Tibial nerve (tissue), 4 donors: ENCODE measurements at places on chromosomes 16 and 17. TPM values are rescaled to one million over a fixed set of nuclear protein-coding genes. Genes with fewer than 3 reads are reported as not detected.
A peak's percentile ranks its signal among the peaks of the same experiment; 100 is the strongest.

Gene KIF2B
- not detected for total RNA-seq

Gene TRIM47
- total RNA-seq, result 79.0 TPM

Gene HOXB8
- not detected for total RNA-seq

Gene WIPF2
- total RNA-seq, result 11.1 TPM

Gene NPLOC4
- 63.5 TPM for total RNA-seq

Gene KRT39
- not detected for total RNA-seq

Gene SDK2
- total RNA-seq, result 6.3 TPM

- H3K4me1 ChIP-seq, result no peaks in the 10 kb centered on the region
- no peaks in the 10 kb centered on the region for H3K27me3 ChIP-seq
- no peak for DNase-seq
- H3K36me3 ChIP-seq, result no peaks in the 10 kb centered on the region
- no peak overlapping the region for H3K27ac ChIP-seq
- no peak overlapping the region for H3K4me3 ChIP-seq
Observed at GRCh38 chr17:27439342-27439741, 16.9 kb upstream of the KSR1 start.

- DNase-seq, result no peak
- H3K4me1 ChIP-seq, result peaks cover 26% of the 10 kb centered on the region
- H3K36me3 ChIP-seq, result peaks cover 17% of the 10 kb centered on the region
- peak overlapping the region; percentile 86 for H3K27ac ChIP-seq
- peak overlapping the region; percentile 20 for H3K4me3 ChIP-seq
Observed at GRCh38 chr17:51152766-51153209, 571 bp upstream of the NME1 start.

GRCh38 chr16:84851192-84852127, 31.7 kb downstream of the CRISPLD2 start:
- H3K36me3 ChIP-seq, result peaks cover 2% of the 10 kb centered on the region
- H3K27ac ChIP-seq, result no peak overlapping the region
- no peak overlapping the region for H3K4me3 ChIP-seq

DNA sequence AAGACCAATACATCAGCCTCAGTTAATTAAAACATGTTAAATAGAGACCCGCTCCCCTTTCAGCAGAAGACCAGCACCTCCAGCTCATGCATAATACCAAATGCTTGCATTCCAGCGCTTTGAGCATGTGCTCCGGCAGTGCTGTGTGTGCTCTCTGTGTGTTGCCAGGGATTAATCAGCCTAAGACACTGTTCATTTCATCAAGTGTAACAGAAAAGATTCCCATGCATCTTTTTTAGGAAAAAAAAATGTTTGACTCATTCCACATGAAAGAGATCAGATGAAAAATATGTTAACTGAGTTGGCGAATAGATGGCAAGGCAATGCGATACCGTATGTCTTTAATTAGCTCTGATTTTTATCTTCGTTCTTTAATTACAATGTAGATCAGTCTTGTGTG, 187.6 kb downstream of the RPTOR start:
- H3K36me3 ChIP-seq, result peaks cover 7% of the 10 kb centered on the region
- no peak overlapping the region for H3K27ac ChIP-seq
- no peaks in the 10 kb centered on the region for H3K4me1 ChIP-seq
- DNase-seq, result no peak
- no peaks in the 10 kb centered on the region for H3K27me3 ChIP-seq
- no peak overlapping the region for H3K4me3 ChIP-seq

DNA sequence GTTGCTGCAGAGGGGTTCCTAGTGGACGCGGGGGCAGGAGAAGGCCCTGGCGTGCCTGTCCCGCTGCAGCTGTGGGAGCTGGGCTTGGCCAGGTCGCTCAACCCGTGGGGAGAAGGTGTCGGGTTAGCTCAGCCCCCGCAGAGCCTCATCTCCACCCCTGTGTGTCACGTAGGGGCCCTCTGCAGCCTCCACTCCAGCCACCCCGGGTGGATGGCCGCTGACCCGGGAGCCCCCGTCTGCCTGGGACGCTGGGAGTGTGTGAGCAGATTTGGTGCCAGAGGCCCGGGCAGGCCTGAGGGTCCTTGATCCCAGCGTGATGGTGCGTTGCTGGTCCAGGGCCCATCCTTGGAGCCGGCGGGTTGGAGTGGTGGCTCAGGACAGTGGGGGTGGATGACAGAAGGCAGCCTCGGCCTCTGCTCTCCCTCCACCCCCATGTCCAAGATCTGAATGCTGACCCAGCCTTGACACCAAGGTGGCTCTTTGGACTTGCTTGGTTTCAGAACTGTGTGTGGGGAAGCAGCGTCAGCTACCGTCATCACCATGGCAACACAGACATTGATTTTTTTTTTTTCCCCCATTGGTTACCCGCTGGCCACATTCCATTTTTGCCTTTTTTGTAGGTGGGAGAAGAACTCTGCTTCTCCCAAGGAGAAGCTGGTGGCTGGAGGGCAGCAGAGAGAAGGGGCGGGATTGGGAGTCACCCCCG, 35.7 kb downstream of the BAIAP2 start:
- H3K4me1 ChIP-seq, result no peaks in the 10 kb centered on the region
- peaks cover 55% of the 10 kb centered on the region for H3K36me3 ChIP-seq
- H3K4me3 ChIP-seq, result no peak overlapping the region
- H3K27me3 ChIP-seq, result no peaks in the 10 kb centered on the region
- H3K27ac ChIP-seq, result no peak overlapping the region
- no peak for DNase-seq

- no peak for DNase-seq
- H3K4me1 ChIP-seq, result peaks cover 43% of the 10 kb centered on the region
- no peaks in the 10 kb centered on the region for H3K27me3 ChIP-seq
- no peak overlapping the region for H3K4me3 ChIP-seq
- H3K27ac ChIP-seq, result no peak overlapping the region
Observed at GRCh38 chr17:65029605-65030336, 26.8 kb downstream of the GNA13 start.

DNA sequence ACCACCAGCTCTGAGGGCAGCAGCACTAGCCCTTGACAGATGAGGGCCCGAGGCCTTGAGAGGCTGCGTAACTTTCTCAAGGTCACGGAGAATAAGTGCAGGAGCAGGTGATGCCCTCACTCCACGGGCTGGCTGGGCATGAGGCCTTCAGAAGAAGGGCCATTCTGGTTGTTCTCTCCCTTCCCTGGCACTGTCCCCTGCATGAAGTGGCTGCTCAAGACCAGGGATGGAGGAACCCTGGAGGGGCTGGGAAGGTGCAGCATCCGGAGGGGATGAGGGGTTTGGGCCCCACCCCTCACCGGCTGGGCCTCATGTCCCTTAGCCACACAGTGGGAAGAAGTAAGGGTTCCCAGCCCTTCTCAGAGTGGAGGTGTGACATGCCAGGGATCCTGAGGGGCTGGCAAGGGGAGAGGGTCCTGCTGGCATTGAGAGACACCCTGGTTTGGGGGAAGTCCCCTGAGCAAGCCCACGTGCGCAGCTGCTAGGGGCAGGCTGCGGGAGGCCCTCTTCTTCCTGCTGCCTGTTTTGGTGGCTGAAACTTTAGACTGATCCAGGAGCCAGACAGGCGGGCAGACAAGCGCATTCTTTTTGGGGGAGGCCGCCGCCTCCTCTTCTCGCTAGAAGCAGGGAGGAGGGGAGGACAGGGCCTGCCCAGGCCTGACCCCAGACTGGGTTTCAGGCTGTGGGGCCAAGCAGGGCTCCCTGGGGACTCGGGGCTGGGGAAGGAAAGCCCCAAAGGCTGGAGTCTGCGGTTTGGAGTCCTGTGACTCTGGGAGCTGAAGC, 74.0 kb downstream of the N4BP1 start:
- no peak overlapping the region for H3K4me3 ChIP-seq
- peak overlapping the region; percentile 63 for H3K27ac ChIP-seq
- DNase-seq, result peak; percentile 34
- peaks cover 91% of the 10 kb centered on the region for H3K4me1 ChIP-seq

DNA sequence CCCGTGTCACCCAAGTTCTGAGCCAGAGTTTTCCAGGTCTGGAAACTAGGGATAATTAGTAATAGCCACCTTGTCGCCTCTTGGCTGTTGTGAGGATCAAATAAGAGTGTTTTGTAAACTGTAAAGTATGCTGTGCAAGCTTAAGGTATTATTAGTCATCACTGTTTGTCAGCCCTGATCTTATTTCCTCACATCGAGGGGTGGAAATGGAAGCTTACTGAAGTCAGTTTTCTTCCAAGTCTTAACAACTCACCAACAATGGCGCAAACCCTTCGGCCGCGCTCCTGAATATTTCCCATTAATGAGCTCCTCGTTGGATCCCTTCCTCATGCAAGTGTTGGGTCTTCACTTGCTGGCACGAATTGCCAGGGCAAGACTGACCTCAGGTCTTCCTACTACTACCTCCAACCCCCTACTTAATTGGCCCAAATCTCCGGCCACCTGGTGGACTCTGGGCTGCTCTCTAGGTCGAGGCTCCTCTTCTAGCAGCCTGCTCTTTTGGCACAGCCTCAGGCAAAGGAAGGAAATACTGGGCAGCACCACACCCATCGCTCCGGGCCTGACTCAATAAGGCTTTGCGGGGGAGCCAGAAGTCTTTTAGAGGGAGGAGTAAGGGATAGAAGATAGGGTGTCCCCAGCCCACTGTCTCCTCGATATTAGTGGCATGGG, 885 bp upstream of the SLC35B1 start:
- no peaks in the 10 kb centered on the region for H3K27me3 ChIP-seq
- H3K4me3 ChIP-seq, result peak overlapping the region; percentile 27
- no peak for DNase-seq
- H3K36me3 ChIP-seq, result peaks cover 13% of the 10 kb centered on the region
- H3K27ac ChIP-seq, result peak overlapping the region; percentile 90
- H3K4me1 ChIP-seq, result peaks cover 19% of the 10 kb centered on the region

DNA sequence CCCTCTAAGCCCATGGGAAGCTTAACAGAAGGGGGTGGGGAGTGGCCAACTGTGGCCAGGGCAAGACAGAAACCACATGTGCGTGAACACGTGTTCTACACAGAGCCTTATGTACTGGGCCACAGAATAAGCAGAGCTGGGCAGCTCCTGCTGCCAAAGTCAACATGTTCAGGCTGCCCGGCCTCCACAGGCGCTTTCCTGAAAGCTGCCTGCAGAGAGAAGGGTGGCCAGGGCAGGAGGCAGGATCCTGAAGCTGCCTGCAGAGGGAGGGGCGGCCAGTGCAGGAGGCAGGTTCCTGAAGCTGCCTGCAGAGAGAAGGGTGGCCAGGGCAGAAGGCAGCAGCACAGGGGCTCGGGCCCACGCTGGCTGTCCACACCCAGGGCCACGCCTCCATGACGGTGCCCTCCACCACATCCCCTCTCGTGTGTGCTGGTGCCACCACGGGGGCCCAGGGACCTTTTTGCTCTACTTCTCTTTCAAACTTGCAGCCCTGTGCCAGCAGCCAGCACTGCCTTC, 79.5 kb downstream of the ANKRD11 start:
- H3K36me3 ChIP-seq, result no peaks in the 10 kb centered on the region
- no peaks in the 10 kb centered on the region for H3K27me3 ChIP-seq
- peak overlapping the region; percentile 62 for H3K27ac ChIP-seq

DNA sequence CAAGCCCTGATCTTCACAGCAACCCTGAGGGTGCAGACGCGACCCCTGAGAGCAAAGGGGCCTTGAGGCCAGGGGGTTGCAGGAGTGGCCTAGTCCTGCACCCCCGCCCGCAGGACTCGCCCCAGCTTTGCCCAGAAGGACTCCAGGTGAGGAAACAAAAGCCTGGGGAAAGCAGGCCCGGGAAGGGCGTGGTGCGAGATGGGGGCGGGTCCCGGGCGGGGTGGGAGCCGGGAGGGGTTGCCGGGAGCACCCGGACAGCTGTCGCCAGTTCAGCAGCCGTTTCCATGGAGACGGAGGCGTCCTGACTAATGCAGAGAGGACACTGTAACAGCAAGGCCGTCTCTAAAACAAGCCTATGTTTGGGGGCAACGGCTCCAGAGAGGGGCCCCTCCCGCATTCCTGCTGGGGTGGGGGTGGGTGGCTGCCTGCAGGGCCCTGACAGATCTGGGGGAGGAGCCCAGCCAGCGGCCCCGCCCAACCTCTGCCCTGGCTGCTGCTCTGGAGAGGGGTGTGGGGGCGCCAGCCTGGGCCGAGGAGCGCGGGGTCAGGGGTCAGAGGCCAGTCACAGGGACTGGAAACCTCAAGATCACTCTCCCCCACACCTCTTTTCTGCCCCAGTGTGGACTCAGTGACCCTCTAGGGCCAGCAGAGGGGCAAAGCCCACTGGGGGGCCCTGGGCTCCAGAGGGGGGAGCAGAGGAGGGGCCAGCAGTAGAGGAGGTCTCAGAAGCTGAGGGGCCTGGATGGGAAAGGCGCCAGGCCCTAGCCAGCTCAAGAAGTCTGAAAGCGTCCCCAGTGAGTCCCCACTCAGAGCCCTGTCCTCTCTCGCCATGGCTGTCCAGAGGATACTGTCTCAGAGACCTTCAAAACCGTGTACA, 3.1 kb upstream of the TPPP3 start:
- H3K27me3 ChIP-seq, result no peaks in the 10 kb centered on the region
- peak overlapping the region; percentile 88 for H3K27ac ChIP-seq
- peak; percentile 55 for DNase-seq
- peak overlapping the region; percentile 18 for H3K4me3 ChIP-seq

DNA sequence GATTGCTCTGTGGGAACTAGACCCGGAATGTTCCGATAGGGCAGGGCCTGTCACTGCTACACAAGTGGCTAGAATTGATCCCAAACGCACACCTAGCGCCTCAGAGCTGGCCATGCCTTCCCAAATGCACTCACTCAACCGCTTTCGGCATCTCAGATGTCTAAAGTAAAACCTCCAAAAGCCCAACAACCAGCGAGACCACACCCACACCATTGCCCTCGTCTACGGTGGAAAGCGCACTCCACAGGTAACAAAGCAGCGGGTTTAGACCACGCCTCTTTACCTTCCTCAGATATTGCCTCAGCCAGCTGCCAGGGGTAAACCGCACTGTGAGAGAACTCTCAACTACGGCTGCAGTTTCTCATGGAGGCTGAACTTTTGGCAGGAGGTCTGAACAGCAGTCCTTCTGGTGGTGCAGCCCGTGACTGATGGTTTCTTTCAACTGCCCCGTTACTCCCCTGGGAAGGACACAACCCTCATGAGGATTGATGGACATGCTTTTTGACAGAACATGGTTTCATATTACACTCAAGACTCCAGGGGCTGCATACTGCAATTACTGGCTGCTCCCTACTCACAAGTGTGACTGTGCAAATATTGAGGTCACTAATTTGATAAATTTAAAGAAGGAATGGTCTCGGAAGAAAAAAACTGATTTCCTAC, 34.5 kb downstream of the USP7 start:
- no peaks in the 10 kb centered on the region for H3K36me3 ChIP-seq
- no peak overlapping the region for H3K27ac ChIP-seq
- H3K27me3 ChIP-seq, result no peaks in the 10 kb centered on the region
- no peak overlapping the region for H3K4me3 ChIP-seq
- peaks cover 1% of the 10 kb centered on the region for H3K4me1 ChIP-seq

DNA sequence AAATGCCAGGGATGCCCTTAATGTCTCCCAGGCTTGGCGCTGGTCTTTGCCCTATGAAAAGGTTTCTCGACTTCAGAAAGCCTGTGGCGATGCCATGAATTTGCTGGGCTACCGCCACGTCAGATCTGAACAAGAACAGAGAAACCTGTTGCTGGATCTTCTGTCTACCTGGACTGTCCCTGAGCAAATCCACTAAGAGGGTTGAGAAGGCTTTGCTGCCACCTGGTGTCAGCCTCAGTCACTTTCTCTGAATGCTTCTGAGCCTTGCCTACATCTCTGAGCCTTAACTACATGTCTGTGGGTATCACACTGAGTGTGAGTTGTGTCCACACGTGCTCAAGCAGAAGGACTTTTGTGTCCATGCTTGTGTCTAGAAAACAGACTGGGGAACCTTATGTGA, 11.4 kb downstream of the CHST4 start:
- no peak for DNase-seq
- no peaks in the 10 kb centered on the region for H3K4me1 ChIP-seq
- no peak overlapping the region for H3K4me3 ChIP-seq
- no peaks in the 10 kb centered on the region for H3K27me3 ChIP-seq
